ENCODE measurements at places on chromosomes 3 and 15. TPM values are rescaled to one million over a fixed set of nuclear protein-coding genes. Genes with fewer than 3 reads are reported as not detected.

GP5 gene
- 0.22 TPM for total RNA-seq

ZNF80 gene
- total RNA-seq: not detected

CRYGS gene
- 1.8 TPM for total RNA-seq

PLSCR5 gene
- total RNA-seq: not detected

ACTRT3 gene
- 0.57 TPM for total RNA-seq

HESX1 gene
- total RNA-seq: 0.57 TPM

DNA sequence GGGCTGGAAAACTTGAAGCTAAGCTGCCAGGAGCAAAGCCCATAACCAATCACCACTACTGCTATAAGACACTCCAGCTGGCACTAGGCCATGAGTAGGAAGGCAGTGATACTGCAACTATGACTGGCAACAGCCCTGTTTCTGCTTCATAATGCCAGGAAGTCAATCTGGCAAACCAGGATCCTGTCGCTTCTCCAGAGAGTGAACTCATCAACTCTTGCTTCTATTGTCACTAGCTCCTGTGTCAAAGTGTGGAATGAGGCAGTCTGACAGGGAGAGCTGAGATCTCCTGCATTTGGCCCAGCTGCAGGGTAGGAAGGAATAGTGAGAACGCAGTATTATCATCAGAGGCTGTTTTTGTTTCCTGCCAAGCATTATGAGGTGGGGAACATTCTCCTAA lies 105.3 kb downstream of the CTNNB1 start:
- DNase-seq: no peak

- DNase-seq: no peak
These were observed 26.0 kb downstream of the POC1A start for GRCh38 chr3:52128118-52128683.

DNA sequence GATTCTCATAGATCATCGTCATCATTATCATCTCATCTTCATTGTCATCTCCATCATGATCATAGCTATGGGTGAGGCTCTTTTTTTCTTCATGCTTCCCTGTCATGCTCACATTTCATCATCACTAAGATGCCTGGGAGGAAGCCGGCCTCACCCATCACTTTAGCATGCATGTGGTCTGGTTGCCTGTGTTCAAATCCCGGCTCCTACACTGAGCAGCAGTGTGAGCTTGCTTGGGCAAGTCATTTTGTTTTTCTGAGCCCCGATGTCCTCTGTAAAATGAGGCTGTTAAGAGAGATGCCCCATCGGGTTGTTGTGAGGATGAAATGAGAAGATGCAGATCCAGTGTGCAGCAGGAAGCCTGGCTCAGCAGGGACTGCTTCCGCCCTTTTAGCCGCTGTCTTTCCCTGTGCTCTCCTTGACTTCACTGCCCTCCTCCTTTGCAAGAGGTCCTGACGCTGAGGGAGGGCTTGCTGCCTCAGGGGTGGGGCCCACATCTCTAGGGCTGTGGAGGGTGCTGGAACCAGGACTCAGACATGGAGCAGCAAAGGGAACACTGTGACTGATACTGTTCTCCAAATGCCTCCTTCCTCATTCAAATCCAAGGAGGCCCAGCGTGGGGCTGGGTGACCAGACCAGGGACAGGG lies 14.4 kb upstream of the FAM3D start:
- DNase-seq: no peak

- DNase-seq: no peak
These were observed 161.3 kb downstream of the ABHD5 start for GRCh38 chr3:43852066-43852465.

DNA sequence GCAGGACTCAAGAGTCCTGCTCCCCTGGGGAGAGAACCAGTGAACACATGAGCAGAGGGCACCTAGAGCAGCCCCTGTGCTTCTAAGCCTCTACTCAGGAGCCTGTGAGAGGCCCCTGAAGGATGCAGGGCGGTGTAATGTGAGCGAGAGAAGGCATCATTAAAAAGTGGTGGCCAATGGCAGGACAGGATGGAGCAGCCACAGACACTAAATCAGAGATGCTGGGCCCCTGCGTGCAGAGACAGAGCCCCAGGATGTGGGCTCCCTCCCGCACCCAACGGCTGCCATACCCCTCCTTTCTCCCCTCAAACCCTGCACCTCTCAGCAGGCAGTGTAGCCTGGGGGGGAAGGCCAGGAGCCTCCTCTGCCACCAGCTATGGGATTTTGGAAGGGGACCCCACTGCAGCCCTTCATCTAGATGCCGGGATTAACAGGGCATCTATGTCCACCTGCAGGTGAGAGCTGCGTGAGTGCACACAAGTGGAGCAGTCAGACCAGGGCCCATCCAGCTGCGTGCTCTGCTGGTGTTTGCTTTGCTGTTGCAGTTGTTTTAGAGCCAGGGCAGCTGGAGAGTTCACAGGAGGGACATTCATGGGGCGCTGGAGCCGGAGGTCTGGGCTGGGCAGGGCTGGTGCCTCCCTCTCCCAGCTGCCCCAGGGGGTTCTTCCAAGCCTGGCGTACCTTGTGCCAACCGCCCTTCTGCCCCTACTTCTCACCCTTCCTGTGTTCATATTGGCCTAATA lies 5.1 kb upstream of the IQSEC1 start:
- DNase-seq: no peak

DNA sequence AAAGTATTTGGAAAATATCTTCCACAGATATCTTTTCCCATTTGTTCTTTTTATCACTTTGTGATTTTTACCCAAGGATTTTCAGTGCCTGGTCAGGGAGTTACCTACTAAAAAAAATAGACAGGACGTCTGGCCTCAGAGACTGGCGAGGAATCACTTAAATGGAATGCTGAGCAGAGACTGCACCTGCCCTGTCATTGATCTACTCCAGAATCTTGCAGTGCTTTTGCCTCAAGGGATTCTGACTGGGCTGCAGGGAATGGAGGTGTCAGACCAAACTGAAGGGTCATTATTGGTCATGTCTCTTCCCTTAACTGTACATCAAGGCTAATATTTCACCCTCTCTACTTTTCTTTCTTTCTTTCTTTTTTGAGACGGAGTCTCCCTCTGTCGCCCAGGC lies 12.1 kb upstream of the RYR3 start:
- no peak for DNase-seq

DNA sequence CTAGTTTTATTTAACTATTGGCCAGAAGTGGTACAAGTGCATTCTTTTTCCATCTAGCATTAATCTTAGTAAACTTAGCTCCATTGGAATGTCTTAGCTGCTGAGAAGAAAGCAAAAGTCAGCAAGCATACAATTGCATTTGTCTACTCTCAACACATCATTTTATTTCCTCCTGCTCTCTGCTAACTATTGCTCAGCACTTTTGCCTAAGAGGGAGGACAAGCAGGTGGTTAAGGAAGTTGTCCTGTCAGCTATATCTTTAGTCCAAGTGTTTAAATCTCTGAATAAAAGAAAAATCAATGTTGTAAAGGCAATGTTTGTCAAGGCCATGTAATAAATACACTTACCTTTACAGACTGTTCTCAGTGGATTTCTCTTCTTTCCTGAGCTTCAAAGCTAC lies 51.0 kb downstream of the FHIT start:
- DNase-seq: no peak
